DND-41 (cell line): ENCODE measurements at places on chromosomes 7 and 10.

- H3K36me3 ChIP-seq: no peaks in the 10 kb centered on the region
- peaks cover 9% of the 10 kb centered on the region for H3K27me3 ChIP-seq
- H3K27ac ChIP-seq: no peak overlapping the region
- no peaks in the 10 kb centered on the region for H3K4me1 ChIP-seq
- no peak overlapping the region for H3K4me3 ChIP-seq
- no peak for DNase-seq
These were observed 51.0 kb downstream of the CAV1 start for GRCh38 chr7:116575853-116576252.

DNA sequence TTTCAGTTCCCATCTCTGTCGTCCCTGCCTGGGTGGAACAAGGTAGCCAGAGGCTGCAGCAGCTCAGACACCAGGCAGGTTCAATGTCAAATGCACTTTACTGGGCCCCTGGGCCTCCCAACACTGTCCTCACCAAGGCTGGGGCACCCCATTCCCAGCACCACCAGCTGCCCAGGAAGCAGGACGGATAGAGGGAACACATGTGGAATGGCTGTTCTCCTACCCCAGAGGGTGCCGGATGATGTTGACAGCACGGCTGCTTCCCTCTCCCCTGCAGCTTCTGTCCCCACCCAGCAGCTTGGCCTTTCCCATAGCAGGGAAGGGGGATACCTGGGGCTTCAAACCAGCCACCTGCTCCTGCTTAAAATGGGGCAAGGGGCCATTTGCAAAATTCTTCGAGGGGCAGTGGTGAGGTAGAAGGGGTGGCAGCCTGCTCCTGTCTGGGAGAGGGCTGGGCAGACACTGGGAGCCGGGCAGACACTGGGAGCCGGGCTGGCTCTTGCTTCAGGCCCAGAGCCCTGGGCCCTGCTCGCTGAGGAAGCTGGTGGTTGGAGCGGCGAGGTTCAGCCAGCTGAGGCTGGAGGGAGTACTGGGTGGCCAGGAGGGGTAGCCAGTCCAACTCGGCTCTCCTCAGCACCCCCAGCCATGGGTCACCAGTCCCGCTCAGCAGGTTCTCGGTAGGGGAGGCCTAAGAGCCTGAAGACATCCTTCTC is 9.1 kb downstream of the POLL start:
- H3K27me3 ChIP-seq: no peaks in the 10 kb centered on the region
- H3K27ac ChIP-seq: no peak overlapping the region
- peaks cover 33% of the 10 kb centered on the region for H3K36me3 ChIP-seq
- no peaks in the 10 kb centered on the region; the same call in 1 of the 2 replicates for H3K4me1 ChIP-seq
- no peak for DNase-seq
- no peak overlapping the region for H3K4me3 ChIP-seq

DNA sequence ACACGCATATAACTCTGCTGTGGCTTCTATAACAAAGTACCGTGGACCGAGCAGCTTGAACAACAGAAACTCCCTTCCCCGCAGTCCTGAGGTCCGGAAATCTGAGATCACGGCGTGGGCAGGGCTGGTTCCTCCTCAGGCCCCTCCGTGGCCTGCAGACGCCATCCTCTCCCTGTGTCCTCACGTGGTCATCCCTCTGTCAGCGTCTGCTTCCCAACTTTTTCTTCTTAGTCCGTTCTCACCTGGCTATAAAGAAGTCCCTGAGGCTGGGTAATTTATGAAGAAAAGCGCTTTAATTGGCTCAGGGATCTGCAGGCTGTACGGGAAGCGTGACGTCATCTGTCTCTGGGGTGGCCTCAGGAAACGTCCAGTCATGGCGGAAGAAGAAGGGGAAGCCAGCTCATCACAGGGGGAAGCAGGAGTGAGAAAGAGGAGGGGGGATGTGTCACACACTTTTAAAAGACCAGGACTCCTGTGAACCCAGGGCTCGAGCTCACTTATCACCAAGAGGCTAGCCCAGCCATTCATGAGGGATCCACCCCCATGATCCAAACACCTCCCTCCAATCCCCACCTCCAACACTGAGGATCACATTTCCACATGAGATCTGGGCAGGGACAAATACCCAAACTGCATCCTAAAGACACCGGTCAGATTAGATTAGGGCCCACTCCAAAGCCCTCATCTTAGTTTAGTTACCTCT is 91.2 kb upstream of the INSIG1 start:
- no peak for DNase-seq
- no peaks in the 10 kb centered on the region for H3K36me3 ChIP-seq
- no peaks in the 10 kb centered on the region for H3K27me3 ChIP-seq
- H3K27ac ChIP-seq: peak overlapping the region; percentile 97

- H3K36me3 ChIP-seq: no peaks in the 10 kb centered on the region
- H3K4me3 ChIP-seq: no peak overlapping the region
- H3K27ac ChIP-seq: no peak overlapping the region
These were observed 268.3 kb downstream of the SNX13 start for GRCh38 chr7:17671956-17672355.

GRCh38 chr7:66771795-66772194 is 31.3 kb downstream of the RABGEF1 start:
- no peak for DNase-seq
- no peaks in the 10 kb centered on the region for H3K4me1 ChIP-seq
- no peaks in the 10 kb centered on the region for H3K27me3 ChIP-seq
- H3K36me3 ChIP-seq: peaks cover 43% of the 10 kb centered on the region
- H3K27ac ChIP-seq: no peak overlapping the region
- no peak overlapping the region for H3K4me3 ChIP-seq

GRCh38 chr10:109203646-109204353 is 719.5 kb downstream of the XPNPEP1 start:
- no peaks in the 10 kb centered on the region for H3K36me3 ChIP-seq
- H3K4me3 ChIP-seq: no peak overlapping the region

DNA sequence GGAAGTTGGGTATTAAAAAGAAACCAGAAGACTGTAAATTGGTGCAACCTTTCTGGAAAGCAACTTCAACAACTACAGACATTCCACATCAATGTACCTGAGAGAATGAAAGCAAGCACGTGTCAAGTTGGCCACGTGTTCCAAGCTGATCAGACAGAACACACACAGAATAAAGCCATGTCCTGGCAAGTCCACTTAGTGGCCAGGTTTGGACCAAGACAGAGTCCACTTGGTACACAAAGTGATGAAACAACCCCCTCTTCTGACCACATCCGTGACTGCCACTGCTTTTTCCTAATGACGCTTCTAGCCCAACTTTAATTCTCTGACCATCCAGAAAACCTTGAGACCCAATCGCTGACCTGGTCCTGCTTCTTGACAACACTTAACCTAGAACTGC is 109.4 kb downstream of the ABLIM1 start:
- H3K4me3 ChIP-seq: no peak overlapping the region
- no peak overlapping the region for H3K27ac ChIP-seq
- H3K36me3 ChIP-seq: no peaks in the 10 kb centered on the region
- DNase-seq: no peak

DNA sequence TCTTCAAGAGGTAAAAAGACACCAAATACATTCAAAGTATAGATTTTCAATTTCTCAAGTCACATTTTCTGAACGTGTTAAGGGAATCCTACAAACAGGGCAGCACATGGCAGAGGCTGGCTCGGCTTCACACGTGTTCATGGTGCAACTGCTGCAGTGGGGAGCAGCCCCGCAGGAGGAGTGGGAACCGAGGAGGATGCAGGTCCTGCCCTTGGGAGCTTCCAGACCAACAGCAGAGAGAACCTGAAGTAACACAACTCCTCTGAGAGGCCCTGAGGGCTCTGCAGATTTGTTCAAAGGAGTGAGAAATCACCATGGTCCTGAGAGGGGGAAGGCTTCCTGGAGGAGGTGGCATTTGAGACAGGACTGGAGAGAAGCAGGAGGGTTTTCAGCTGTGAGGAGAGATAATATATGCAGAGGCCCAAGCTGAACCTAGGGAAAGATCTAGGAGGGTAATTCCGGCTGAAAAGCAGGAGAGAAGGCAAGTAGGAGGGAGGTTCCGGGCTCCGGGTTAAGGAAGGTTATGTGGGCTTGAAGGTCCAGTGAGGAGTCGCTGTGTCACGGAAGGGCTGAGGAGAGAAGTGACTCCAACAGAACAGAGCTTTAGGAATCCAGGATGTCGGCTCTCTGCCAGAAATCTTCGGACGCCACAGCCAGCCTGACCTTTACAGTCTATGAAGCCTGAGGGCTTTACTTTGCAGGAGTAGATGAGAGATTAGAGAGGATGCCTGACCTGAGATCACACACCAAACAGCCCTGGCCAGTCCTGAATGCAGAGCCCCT is 77.5 kb downstream of the GPR26 start:
- H3K27ac ChIP-seq: no peak overlapping the region
- peaks cover 14% of the 10 kb centered on the region for H3K27me3 ChIP-seq
- H3K4me3 ChIP-seq: no peak overlapping the region
- no peak for DNase-seq
- H3K4me1 ChIP-seq: peaks cover 17% of the 10 kb centered on the region
- no peaks in the 10 kb centered on the region for H3K36me3 ChIP-seq
